WTC11 (cell line): ENCODE measurements at places on chromosomes 4 and X.
A peak's percentile ranks its signal among the peaks of the same experiment; 100 is the strongest.

GRCh38 chr4:26751838-26752237, 108.8 kb upstream of the STIM2 start:
- DNase-seq, result no peak

- DNase-seq, result no peak
Measured at GRCh38 chrX:2666491-2666890, 24.6 kb upstream of the CD99 start.

DNA sequence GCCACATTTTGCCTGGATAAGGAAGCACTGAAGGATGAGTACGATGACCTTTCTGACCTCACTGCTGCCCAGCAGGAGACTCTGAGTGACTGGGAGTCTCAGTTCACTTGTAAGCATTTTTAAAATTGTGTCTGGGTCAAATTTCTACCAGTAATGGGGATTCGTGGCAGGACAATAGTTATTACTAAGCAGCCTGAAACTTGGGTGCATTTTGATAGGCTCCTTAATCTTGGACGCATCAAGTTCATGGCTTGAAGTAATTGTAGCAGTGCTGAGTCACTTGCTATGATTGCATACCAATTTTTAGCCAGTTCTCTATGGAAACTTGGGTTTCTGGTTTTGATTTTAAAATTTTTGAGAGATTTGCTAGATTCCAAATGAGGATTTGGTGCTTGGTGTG, 4.3 kb downstream of the PGRMC1 start:
- no peak for DNase-seq

- no peak for DNase-seq
Measured at GRCh38 chr4:151611960-151612359, 148.8 kb downstream of the GATB start.

- no peak for DNase-seq
Measured at GRCh38 chr4:144465546-144465945, 180.4 kb upstream of the HHIP start.

DNA sequence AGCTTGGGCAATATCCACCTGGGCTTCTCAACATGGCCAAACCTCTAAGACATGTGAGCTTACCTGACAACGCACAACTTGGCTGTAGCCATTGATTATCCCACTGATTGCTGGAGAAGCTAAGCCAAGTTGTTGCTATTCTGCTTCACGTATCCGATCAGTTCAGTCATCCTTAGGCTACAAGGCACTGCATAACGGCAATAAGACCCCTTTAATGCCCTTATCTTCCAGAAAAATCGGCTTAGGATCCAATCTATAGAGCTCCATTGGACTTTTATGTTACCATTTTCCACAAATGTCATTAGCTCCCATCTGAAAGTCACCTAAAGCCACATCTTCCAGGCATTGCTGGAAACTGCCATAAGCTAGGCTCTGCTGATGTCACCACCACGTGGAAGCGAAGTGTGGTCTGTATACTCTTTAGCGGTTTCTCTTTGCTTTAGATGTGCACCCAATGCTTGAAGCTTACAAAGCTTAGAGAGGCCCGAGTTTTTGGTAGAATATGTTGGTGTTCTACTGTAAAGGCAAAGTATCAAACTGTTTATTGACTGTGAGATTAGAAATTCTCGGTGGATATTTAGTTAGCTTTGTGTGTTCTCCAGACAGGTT, 163.1 kb downstream of the CPE start:
- no peak for DNase-seq

- no peak for DNase-seq
Measured at GRCh38 chrX:104255465-104255864, 732 bp upstream of the ESX1 start.

- DNase-seq, result no peak
Measured at GRCh38 chrX:139063364-139063763, 351.8 kb upstream of the FGF13 start.

DNA sequence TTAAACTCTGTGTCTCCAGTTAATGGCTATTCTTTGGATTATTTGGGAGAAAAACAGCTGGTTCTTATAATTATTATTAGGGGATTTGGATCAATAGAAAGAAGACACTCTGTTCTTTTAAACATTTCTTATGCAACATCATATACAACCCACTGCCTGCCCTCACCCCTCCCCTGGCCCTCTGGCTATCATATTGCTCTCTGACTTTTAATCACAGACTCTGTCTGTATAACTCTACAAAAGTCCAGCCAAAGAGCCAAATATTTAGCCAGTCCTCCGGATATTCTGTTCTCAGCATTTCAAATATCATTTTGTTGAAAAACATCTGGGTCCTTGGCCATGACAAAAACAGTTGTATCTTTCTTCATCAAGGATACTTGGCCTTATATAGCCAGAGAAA, 19.0 kb upstream of the PACRGL start:
- no peak for DNase-seq

GRCh38 chr4:41069838-41070237, 144.5 kb downstream of the APBB2 start:
- DNase-seq, result peak; percentile 22

DNA sequence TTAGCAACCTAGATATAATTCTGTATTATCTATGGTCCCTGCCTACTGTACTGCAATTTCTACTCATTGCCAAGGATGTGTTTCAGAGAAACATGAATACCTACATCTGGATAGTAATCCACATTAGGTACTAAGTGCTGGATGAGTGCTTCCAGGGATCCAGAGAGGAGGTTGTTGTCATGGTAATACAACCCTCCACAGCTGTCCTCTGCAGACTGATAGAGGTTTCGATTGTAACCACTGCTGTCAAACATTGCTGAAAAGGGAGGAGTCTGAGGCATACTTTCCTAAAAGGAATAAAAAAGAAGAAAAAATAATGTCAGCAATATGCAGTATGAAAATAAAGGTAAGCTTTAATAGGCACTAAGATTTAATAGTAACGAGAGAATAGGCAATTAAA, 12.5 kb downstream of the RASGEF1B start:
- no peak for DNase-seq

- no peak for DNase-seq
Measured at GRCh38 chr4:185082561-185082960, 60.5 kb upstream of the SLC25A4 start.

- no peak for DNase-seq
Measured at GRCh38 chr4:33722800-33723516, 2521.4 kb downstream of the ARAP2 start.

DNA sequence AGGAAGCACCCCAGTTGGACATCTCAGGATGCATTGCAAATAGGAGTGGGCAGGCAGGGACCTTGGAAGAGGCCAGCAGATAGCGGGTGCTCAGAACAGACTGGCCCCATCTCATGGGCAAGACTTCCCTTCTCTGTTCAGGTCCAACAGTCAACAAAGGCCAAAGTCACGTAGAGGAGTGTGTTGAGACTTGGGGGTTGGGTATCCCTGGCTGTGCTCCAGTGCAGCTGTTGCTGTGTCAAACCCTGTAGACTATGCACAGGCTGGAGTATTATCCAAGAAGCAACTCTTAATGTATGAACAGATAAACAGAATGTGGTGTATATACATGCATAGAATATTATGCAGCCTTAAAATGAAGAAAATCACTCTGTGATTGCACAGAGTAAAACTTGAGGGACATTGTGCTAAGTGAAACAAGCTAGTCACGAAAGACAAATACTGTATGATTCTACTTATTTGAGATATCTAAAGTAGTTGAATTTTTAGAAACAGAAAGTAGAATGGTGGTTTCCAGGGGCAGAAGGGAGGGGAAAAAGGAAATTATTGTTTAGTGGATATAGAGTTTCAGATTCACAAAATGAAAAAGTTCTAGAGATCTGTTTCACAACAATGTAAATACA, 192.1 kb upstream of the LCORL start:
- no peak for DNase-seq

DNA sequence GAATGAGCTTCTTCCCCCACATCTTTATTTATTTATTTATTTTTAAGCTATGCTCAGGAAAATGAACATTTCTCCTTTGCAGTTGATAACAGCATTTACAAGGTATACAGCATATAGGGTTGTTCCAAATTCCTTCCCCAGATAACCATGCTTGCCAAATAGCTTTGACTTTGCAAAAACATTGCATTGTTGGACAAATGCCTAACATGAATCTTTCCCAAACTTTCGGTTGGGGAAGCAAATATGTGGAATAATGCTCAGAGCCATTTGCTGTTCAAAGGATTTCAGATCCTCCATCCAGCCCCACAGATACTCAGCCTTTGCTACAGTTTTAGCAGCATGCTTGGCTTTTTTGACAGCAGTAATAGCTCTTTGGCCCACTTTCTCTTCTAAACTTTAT, 127.2 kb upstream of the AGA start:
- DNase-seq, result no peak

DNA sequence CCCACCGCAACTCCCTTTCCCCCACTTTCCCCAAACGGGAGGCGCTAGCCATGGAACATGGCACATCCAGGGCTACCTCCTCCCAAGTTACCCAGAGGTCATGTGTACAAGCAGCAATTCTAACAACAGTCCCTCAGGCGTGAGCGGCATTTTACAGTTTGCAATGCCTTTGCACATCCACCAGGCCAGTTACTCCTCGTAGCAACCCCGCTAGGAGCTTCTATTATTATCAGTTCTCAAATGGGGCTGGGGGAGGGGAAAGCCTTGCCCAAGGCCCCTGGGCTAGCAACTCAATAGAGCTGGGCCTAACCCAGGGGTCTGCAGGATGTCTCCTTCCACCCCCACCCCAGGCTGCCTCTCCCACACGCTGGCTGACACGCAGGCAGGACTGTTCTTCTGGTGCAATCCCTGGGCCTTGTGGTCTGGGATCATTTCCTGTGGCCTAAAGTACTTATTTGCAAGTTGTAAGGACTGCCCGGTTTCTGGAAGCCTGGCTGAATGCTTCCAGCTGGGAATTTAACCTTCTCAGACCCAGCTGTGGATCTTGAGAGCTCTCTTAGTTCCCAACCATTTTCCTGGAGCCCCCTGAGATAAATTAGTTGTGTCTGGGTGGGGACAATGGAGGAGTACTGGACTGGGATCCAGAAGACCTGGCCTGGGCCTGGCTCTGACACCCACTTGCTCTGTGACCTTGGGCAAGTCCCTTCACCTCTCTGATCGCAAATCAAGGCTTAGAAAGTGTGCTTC, 27.7 kb downstream of the PJA1 start:
- DNase-seq, result peak; percentile 24

GRCh38 chr4:123168812-123169211, 227.8 kb upstream of the SPRY1 start:
- no peak for DNase-seq

GRCh38 chr4:52935317-52935716, 73.2 kb downstream of the RASL11B start:
- DNase-seq, result no peak

DNA sequence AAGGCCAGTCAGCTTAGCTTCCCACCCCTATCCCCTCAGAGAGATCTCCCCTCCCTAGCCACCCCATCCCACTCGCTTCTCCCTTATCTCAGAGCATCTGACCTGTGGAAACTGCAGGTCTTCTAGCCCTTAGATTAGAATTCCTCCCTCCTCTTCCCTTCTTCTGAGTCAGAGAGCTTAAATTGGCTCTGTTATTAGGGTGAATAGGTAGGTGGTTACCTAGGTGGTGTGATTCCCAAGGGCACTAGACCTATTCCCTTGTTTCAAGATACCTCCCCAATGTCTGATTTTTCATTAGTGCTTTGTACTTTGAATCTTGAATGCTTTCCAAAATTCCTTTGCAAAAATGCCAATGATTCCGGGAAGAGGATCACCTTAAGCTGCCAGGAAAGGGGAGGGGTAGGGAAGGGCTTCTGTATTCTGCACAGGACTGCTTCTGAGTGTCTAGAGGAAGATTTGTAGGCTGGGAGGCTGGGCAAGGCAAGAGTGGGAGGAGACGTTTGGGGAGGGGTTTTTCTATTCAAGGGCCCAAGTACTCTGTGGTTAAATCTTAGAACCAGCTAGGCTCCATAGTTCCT, 24.5 kb upstream of the MSN start:
- DNase-seq, result no peak

GRCh38 chr4:54819034-54819433, 161.3 kb downstream of the KIT start:
- no peak for DNase-seq

DNA sequence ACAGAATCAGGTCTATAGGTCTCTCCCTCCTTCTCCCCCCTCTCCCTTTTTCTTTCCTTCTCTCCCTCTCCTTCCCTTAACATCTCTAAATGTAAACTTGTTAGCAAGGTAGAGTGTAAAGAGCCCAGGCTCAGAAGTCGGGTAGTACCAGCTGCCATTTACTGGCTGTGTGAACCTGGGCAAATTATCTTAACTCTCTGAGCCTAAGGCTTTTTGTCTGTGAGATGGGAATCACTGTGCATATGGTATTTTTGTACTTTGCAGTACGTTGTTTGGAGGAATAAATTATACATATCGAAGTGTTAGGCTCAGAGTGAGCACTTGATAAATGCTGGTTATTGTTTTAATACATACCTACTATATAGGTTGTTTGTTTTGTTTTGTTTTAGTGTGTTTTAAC, 154.0 kb downstream of the RBMX2 start:
- DNase-seq, result no peak

GRCh38 chrX:12301288-12301687, 163.0 kb downstream of the FRMPD4 start:
- no peak for DNase-seq

DNA sequence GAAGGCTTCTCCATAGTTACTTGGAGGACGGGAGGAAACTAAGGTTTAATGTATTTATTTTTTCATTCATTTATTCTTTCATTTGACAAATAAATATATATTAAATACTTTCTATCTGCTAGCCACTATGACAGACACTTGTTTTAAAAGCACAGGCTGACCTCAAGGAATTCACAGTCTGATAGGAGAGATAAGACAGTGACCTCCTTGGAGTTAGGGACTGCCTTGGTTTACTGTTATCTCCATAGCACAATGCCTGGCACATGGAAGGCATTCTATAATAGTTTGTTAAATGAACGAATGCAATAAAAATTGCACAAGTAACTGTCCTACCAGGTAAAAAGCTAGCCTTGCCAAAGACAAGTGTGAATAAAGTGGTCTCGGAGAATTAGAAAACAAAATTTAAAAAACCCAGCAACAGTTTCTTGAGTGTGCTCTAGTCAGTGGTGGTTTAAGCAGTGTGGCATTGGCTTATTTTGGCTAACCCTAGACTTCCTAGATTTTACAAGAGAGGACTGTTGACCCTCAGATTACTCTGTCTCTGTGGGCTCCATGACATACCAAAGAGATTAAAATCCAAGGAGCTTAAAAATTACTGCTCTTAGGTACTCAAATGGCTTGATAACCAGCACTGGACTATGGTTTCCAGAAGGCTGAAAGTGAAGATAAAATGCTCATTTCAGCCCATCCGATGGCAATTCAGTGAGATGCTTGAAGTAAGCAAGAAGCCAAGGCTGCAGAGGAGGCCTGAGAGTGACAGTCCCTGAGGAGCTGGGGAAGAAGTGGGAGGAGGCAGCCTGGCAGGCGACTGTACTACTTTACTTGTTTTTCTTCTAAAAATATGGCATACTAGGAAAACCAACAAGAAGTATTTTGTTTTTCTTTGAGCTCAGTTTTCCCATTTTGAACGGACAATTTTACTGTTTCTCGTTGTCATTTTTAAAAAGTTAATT, 9.6 kb downstream of the AFP start:
- no peak for DNase-seq

DNA sequence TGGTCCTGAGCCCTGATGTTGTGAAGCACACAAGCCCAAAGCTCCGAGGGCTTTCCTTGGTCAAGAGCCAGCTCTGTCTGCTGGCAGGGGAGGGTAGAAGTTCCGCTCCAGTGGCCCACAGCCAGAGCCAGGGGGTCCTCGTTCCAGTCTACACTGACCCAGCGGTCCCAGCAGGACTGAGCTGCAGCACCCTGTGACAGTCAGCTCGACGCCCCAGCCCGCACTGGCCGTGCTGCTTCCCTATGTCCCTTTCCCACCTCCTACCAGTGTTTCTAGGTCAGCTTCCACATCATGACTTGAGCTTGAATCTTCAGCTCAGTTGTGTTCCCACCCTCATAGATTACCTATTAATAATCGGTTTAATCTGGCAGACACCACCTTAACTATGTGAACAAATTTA, 22.5 kb upstream of the DCTD start:
- no peak for DNase-seq
